ENCODE measurements at places on chromosomes 5 and 9.

DNA sequence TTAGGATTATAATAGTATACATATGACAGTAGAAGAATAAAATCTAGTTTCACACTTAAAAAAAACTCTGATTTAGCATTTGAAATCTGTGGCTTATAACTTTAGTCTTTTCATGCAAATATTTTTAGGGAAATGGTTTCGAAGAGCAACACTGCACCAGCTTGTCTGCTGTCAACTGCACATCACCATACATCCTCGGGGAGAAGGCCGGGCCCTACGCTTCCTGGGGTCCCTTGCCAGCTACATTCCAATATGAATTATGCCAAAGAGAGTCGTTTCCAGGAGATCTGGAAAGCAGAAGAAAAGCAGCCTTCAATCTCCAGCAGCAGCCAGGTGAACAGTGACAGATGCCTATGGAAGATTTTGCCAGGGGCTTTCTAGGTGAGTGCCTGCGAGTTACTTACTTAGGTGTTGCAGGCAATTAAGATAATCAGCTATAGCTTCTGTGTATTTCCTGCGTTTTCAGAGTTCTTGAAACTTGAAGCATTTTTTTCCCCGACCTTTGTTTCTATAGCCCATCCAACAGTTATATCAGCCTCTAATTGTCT is 166.8 kb downstream of the TRPM3 start:
- no peaks in the 10 kb centered on the region for H3K36me3 ChIP-seq
- H3K4me3 ChIP-seq: no peak overlapping the region
- H3K27ac ChIP-seq: no peak overlapping the region
- no peaks in the 10 kb centered on the region for H3K27me3 ChIP-seq

GRCh38 chr5:94545870-94546625 is 72.4 kb downstream of the KIAA0825 start:
- no peaks in the 10 kb centered on the region for H3K4me1 ChIP-seq
- no peaks in the 10 kb centered on the region for H3K27me3 ChIP-seq
- no peak overlapping the region for H3K27ac ChIP-seq
- no peak overlapping the region for H3K4me3 ChIP-seq
- H3K36me3 ChIP-seq: no peaks in the 10 kb centered on the region

GRCh38 chr5:96331210-96331609 is 101.8 kb downstream of the PCSK1 start:
- H3K4me1 ChIP-seq: peaks cover 11% of the 10 kb centered on the region
- H3K4me3 ChIP-seq: no peak overlapping the region
- H3K36me3 ChIP-seq: no peaks in the 10 kb centered on the region
- no peaks in the 10 kb centered on the region for H3K27me3 ChIP-seq

DNA sequence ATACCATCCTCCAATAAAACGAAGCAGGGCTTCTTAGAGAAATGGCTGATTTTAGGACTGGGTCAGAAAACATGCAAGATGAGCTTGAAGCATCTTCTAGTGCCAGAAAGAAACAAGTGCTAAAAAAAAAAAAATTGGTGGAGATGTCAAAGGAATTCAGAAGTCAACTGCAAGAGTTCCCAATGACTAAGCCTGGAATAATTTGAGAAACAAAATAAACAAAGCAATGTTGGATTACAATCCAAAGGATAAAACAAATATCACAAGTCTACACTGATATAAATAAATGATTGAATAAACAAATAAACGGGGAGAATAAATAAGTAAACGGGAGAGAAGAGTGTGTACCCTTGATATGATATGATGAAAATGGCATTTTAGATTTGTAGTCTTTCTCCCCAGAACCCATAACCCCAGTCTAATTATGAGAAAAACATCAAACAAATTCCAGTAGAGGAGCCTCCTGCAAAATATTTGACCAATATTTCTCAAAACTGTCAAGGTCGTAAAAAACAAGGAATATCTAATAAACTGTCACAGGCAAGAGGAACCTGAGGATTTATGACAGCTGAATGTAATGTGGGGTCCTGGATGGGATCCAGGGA is 63.5 kb upstream of the CCL21 start:
- H3K27me3 ChIP-seq: no peaks in the 10 kb centered on the region
- no peak overlapping the region for H3K27ac ChIP-seq
- H3K4me1 ChIP-seq: no peaks in the 10 kb centered on the region
- no peak overlapping the region for H3K4me3 ChIP-seq
- DNase-seq: no peak

- no peak overlapping the region for H3K4me3 ChIP-seq
- H3K27ac ChIP-seq: no peak overlapping the region
- no peaks in the 10 kb centered on the region for H3K27me3 ChIP-seq
- no peaks in the 10 kb centered on the region for H3K4me1 ChIP-seq
- H3K36me3 ChIP-seq: no peaks in the 10 kb centered on the region
Observed at GRCh38 chr9:94153905-94154304, 69.6 kb downstream of the PTPDC1 start.

DNA sequence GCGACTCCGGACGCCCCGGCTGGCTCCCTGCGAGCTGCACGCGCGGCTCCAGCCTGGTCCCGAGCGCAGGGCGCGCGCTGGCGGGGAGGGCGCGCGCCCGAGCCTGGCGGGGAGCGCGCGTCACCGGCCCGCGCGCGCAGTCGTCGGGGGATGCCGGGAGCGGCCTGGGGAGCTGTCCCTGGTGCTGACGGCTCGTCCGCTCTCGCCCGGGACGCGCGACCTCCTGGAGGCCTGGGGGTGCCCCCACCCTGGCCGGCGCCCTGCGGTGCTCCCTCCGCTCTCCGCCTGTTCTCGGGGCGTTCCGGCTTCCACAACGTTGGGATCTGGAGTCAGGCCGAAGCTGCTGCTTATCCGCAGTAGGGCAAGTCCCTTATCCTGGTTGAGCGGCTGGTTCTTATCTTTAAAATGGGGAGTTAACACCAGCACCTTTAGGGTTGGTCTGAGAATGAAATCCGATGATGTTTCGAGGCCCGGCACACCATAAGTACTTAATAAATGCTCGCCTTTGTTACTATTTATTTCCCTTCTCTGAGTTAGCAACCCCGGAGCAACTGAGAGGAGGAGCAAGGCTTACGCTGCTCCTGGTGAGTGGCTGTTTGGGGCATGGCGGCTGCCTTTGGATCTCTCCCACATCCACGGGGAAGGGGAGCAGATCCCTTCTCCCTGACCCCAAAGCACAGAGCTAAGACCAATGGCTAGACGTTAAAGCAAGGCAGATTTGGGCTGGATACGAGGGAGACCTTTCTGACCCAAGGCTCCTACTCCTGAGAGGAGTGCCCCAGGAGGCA is at the start of gene FAM163B:
Gene FAM163B, minus strand, starts transcription at position 79 of the 788 bp plus-strand sequence. CDS start 29,166 bp downstream, outside the sequence.
- no peaks in the 10 kb centered on the region for H3K36me3 ChIP-seq
- H3K4me3 ChIP-seq: no peak within 1 kb of the TSS
- DNase-seq: no peak
- H3K4me1 ChIP-seq: no peaks in the 10 kb centered on the region

DNA sequence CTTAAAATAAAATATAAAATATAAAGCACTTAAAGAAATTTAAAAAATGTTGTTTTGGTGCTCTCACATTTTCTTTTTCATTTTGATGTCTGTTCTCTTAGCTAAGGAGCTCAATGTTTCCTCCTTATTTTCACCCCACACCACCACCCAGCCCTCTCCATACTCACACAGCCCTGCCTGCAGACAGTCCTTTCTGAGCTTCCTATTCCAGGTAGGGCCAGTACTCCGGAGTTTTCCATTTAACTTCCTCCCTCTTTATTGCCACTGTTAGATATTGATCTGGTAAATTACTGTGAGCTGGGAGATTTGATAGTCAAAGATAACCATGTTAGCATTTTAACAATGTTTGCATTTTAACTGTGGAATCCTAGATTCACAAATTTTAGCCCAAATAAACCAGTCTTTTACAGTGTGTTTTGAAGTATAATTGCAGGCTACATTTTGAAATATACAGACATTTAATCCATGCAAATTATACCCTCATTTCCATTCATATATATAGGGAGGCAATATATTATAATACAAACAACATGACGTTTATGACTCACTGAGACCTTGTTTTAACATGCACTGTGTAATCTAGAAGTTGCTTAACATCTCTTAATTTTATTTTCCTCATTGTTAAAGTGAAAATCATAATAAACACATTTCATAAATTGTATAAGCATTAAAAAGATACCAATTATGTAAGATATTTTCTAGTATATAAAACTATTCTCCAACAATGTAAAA is 927.1 kb downstream of the NR2F1-AS1 start:
- no peaks in the 10 kb centered on the region for H3K36me3 ChIP-seq
- H3K27ac ChIP-seq: no peak overlapping the region
- H3K4me1 ChIP-seq: no peaks in the 10 kb centered on the region
- DNase-seq: no peak
- no peak overlapping the region for H3K4me3 ChIP-seq

GRCh38 chr9:114894206-114894605 is 36.2 kb downstream of the TNFSF8 start:
- DNase-seq: no peak
- no peaks in the 10 kb centered on the region for H3K36me3 ChIP-seq
- H3K4me1 ChIP-seq: no peaks in the 10 kb centered on the region
- H3K27ac ChIP-seq: no peak overlapping the region
- H3K27me3 ChIP-seq: no peaks in the 10 kb centered on the region

- DNase-seq: no peak
- H3K36me3 ChIP-seq: no peaks in the 10 kb centered on the region
- H3K27me3 ChIP-seq: no peaks in the 10 kb centered on the region
- no peak overlapping the region for H3K27ac ChIP-seq
- peaks cover 15% of the 10 kb centered on the region for H3K4me1 ChIP-seq
Observed at GRCh38 chr5:140261403-140262171, 41.3 kb downstream of the PFDN1 start.

GRCh38 chr5:110354915-110355644 is 371.4 kb downstream of the TMEM232 start:
- no peaks in the 10 kb centered on the region for H3K36me3 ChIP-seq
- no peak overlapping the region for H3K4me3 ChIP-seq
- H3K4me1 ChIP-seq: no peaks in the 10 kb centered on the region
- no peak for DNase-seq
- no peaks in the 10 kb centered on the region for H3K27me3 ChIP-seq

- H3K4me1 ChIP-seq: no peaks in the 10 kb centered on the region
- no peak overlapping the region for H3K27ac ChIP-seq
- no peaks in the 10 kb centered on the region for H3K27me3 ChIP-seq
- no peak for DNase-seq
- H3K36me3 ChIP-seq: no peaks in the 10 kb centered on the region
Observed at GRCh38 chr9:70641631-70642030, 227.2 kb upstream of the KLF9 start.

GRCh38 chr9:34493972-34494535 is 28.7 kb downstream of the ENHO start:
- H3K36me3 ChIP-seq: no peaks in the 10 kb centered on the region
- H3K27ac ChIP-seq: no peak overlapping the region
- no peak overlapping the region for H3K4me3 ChIP-seq
- H3K27me3 ChIP-seq: peaks cover 2% of the 10 kb centered on the region
- no peak for DNase-seq
- no peaks in the 10 kb centered on the region for H3K4me1 ChIP-seq

DNA sequence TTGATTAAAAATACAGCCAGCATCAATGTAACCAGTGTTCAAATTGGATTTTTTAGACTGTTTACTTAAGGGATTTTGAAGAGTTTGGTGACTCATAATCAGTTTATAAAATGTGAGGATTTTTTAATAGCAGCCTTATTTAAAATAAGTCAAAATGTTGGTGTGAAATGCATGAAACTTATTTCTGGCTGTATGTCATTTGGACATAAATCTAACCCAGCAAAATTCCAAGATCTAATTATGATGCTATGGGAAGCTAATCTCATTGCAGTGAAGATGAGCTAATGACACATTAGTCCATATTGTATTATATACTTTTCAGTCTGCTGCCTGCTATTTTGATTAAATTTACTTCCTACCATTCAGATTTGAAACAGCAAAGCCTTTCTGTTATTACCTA is 140.3 kb downstream of the AOPEP start:
- H3K27me3 ChIP-seq: no peaks in the 10 kb centered on the region
- H3K4me3 ChIP-seq: no peak overlapping the region

GRCh38 chr5:69493396-69494133 is 975 bp downstream of the OCLN start:
- no peaks in the 10 kb centered on the region for H3K36me3 ChIP-seq
- H3K27ac ChIP-seq: peak overlapping the region; percentile 57
- H3K27me3 ChIP-seq: no peaks in the 10 kb centered on the region
- DNase-seq: no peak
- peaks cover 7% of the 10 kb centered on the region for H3K4me1 ChIP-seq

- H3K36me3 ChIP-seq: no peaks in the 10 kb centered on the region
- no peak overlapping the region for H3K27ac ChIP-seq
- no peak for DNase-seq
- no peaks in the 10 kb centered on the region for H3K4me1 ChIP-seq
- H3K4me3 ChIP-seq: no peak overlapping the region
Observed at GRCh38 chr5:168851902-168852321, 272.7 kb upstream of the PANK3 start.

DNA sequence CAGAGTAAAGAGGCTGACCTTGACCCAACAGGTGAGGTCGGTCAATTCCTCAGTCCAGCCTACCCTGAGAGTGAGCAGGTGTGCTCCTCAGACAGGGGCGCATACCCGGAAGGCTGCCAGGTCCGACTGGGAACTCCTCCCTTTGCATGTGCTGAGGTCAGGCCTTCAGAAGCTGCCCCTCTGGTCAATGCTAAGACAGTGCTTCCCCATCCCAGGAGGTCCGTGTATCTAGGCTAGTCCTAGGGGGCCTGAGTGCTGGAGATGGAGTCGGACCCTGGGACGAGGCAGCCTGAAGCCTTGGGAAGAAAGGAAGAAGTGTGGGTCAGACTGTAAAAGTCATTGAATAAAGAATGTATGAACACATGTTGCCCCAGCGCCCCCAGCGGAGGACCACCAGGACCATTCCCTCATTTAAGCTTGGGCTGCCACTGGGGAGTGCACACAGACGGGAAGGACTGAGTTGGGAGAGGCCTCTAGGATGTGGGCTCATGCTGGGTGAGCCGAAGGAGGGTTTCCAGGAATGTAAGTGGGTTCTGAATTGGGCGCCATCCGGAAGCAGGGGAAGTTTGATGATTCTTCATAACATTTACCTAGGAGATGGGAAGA is 41.0 kb upstream of the GFPT2 start:
- no peaks in the 10 kb centered on the region for H3K4me1 ChIP-seq
- H3K36me3 ChIP-seq: no peaks in the 10 kb centered on the region
- no peaks in the 10 kb centered on the region for H3K27me3 ChIP-seq
- no peak for DNase-seq
- no peak overlapping the region for H3K4me3 ChIP-seq

GRCh38 chr9:100521282-100521681 is 48.3 kb downstream of the TMEFF1 start:
- H3K27me3 ChIP-seq: 0 out of 2 replicates have a peak, but pooled peaks cover 2% of the 10 kb centered on the region
- no peak overlapping the region for H3K27ac ChIP-seq
- no peak overlapping the region for H3K4me3 ChIP-seq
- H3K36me3 ChIP-seq: no peaks in the 10 kb centered on the region
- H3K4me1 ChIP-seq: no peaks in the 10 kb centered on the region
